ENCODE measurements at places on chromosomes 3 and 15.

DNA sequence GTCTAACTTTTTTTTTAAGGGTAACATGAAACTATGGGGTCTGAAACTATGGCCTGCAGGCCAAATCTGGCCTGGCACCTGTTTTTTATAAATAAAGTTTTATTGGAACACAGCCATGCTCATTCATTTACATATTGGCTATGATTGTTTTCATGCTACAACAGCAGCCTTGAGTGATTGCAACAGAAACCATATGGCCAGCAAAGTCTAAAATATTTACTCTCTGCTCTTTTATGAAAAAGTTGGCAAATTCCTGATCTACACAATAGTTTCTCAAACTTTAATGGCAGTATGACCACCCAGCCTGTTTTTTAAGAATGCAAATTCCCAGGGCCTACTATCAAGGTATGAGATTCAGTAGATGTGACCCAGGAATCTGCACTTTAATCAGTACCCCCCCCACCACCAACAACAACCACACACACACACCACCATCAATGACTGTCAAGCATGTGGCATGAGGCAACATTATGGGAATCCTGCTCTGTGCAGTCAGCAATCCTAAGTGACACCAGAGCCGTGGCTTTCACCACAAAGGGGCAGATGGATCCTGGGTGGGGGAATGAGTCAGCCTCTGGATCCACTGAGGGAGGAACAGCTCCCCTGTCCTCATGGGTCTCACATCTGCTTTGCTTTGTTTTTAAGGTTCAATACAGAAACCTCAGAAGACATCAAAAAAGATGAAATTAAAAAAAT, 142.8 kb downstream of the NTRK3 start:
- DNase-seq: no peak

DNA sequence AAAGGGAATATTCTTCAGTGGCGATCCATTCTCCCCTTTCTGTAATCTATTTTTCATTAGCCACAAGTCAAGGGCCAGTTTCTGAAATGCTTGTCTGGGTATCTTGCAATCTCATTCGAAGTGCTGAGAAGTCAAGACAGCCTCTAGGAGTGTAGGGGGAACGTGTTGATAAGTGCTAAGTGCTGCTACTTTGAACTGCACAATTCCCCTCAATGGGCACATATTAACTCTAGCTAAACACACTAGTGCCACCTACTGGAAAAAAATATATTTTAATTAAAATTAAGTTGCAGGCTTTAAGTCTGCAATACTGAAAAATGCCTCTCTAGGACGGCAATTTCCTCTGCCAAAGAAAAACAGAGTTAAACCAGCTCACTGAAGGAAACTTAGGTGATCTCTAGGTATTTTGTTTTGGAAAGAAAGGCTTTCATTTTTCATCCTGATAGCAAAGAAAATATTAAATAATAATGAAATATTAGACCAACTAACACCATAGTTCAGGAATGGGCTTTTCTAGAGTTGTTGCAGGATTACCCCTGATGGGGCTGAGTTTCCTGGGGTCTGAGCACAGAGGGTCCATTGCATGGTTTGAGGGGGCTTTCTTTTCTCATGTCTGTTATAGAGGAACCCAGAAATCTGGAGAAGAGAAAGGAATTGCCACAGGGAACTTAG, 181.9 kb upstream of the KBTBD8 start:
- DNase-seq: peak; percentile 62

GRCh38 chr3:126083913-126084767, at the start of gene SLC41A3:
Gene SLC41A3, minus strand, starts transcription at chr3:126084124. Its CDS starts 15,905 bp downstream, at chr3:126068219.
- peak; percentile 90 for DNase-seq

DNA sequence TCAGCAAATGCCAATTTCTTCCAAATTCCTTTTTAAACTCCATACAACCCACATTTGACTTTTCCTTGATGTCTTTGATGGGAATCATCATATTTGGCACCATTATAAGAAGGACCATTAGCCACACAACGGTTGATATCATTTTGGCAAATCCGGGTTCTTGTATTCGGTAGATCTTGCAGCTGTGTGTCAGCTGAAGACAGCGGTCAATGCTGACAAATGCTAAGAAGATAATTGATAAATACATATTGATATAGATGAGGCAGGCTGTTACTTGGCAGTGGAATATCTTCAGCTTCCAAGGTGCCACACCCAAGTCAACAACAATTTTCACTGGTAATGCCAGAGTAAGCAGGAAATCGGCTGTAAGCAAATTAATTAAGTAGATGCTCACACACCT, 4.2 kb downstream of the GPR171 start:
- DNase-seq: no peak

DNA sequence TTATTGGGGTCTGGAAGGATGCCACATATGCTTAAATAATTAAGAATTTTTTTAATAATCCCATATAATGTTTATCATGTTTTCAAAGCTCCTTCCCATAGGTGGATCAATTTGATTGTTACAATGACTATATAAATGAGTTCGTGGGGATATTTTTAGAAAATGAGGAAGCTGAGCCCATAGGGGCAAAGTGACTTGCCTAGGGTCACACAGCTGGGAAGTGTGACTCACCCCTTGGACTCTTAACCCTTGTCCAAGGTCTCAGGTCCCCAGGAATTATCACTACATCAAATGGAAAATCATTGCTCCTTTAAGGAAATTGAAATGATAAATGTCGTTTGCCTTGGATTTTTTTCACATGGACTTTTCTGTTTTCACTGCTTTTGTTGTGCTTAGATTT, 161.2 kb upstream of the RGMA start:
- DNase-seq: no peak

DNA sequence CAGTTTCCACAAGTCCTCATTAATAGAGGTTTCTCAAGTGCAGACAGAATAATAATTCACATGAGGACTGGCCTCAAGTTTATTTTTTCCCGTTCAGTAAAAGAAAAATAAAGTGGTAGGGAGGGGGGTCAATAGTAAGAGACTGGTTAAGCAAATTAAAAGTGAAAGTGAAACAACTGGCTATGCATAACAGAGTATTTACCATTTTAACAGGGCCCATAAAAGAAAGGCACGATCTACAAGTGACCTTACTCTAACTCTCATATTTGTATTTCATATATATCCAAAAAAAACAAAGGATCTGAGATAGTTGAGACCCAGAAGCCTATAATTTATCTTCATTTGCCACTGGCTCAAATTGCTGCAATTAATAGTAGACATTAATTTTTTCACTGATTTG, 686.3 kb downstream of the NTRK3 start:
- no peak for DNase-seq

DNA sequence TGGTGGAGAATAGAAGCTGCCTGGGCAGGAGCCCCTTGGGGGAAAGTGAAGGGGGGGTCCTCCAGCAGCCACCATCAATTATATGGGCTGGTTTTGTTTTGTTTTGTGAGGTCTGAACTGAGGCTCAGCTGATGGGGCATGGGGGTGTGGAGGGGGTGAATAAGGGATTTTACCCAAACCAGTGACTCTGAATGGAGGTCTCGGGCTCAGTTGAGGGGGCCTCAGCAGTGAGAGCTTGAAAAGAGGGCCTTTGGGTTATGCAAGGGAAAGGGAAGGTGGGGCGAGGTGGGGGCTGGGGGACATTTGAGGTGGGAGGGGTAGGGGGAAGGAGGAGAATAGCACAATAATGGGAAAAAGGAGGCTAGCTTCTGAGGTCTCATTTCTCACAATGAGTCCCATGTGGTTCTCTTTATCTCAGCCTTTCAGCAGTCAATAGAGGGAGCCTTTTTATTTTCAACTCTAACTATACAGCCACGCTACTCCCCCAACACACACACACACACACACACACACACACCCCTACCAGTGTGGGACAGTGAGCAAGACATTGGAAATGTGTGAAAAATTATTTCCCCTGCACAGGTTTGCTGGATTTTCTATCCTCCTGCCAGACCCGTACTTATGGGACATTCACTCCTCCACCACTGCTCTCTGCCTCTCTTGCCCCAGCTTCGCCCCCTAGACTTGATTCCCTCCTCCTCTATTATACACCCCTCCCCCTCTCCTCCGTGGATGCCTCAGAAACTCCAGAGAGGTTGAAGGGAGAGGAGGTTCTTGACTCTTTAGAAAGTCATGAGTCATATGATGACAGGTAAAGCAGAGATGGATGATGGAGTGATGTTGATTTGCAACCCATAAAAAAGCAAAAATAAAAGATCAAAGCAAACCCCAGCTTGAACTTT, 96.0 kb downstream of the GTPBP8 start:
- DNase-seq: no peak

- no peak for DNase-seq
These were observed 13.4 kb downstream of the RTP1 start for GRCh38 chr3:187210545-187211327.

GRCh38 chr15:75454471-75455378, 3.2 kb upstream of the SIN3A start:
- DNase-seq: peak; percentile 45

- no peak for DNase-seq
These were observed 231.2 kb downstream of the MBNL1 start for GRCh38 chr3:152499791-152500385.

DNA sequence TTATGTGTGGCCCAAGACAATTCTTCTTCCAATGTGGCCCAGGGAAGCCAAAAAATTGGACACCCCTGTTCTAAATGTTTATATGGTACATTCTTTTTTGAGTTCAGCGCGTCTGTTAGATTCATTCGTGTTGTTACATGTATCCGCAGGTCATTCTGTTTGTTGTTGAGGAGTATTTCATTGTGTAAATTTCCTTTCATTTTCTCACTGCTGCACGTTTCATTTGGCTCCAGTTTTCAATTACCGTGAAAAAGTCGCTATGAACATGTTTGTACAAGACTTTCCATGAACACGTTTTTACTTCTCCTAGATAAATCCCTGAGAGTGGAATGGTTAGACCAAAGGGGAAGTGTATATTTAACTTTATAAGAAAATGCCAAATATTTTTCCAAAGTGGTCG, 7.5 kb upstream of the OPA1 start:
- DNase-seq: peak; percentile 97

- no peak for DNase-seq
These were observed 78.7 kb upstream of the COL6A5 start for GRCh38 chr3:130266817-130267216.

GRCh38 chr3:197456261-197457091, 99.3 kb downstream of the BDH1 start:
- DNase-seq: no peak

- peak; percentile 26 for DNase-seq
These were observed 59.8 kb upstream of the KLHL25 start for GRCh38 chr15:85854345-85855097.

DNA sequence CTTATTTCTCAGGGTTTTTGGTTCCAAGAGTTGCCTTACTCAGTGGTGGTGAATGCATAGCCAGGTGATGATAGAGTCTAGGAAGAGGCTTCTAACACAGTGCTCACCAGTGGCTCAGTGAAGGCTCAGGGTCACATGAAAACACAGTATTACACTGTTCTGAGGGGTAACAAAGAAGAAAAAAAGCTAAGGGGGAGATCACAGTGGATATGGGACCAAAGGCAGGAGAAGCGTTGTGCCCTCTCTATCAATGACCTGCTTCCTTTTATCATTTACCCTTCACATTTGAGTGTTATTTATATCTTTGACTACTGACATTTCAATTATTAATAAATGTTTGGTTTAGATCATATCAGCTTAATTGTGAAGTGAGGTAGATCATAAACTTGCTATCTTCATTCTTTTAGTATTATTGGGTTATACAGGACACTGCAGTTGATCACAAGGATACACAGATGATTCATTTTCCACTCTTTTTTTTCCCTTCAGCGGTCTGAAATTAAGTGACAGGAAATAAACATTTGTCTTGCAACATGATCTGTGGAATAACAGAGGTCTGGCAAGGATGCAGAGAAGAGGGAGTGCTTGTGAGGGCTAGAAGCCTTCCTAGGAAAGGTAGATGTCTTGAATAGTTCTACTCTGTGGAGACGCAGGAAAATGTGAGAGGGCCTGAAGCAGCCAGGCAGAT, 171.7 kb downstream of the C3orf38 start:
- no peak for DNase-seq

DNA sequence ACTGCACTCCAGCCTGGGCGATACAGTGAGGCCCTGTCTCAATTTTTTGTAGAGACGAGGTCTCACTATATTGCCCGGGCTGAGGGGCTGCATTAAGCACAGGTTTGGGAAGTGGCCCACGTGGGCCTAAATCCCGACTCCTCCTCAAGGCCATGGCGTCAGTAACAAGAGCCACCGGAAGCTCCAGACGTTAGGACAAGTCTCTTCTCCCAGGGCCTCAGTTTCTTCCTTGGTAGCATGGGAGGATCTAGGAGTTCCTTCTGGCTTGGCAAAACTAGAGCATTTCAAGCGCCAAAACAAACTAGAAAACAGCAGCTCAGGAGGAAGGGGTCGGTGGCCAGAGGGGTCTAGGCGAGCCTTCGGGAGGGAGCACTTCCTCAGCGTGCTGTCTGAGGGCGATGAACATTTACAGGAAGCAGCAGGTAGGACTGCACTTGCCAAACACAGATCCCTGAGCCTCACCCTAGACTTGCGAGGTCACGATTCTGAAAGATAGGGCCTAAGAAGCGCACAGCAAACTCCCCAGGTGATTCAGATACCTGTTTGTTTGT, 536 bp downstream of the SNAPC5 start:
- peak; percentile 48 for DNase-seq

GRCh38 chr3:99639579-99639978, 1.2 kb downstream of the COL8A1 start:
- no peak for DNase-seq

DNA sequence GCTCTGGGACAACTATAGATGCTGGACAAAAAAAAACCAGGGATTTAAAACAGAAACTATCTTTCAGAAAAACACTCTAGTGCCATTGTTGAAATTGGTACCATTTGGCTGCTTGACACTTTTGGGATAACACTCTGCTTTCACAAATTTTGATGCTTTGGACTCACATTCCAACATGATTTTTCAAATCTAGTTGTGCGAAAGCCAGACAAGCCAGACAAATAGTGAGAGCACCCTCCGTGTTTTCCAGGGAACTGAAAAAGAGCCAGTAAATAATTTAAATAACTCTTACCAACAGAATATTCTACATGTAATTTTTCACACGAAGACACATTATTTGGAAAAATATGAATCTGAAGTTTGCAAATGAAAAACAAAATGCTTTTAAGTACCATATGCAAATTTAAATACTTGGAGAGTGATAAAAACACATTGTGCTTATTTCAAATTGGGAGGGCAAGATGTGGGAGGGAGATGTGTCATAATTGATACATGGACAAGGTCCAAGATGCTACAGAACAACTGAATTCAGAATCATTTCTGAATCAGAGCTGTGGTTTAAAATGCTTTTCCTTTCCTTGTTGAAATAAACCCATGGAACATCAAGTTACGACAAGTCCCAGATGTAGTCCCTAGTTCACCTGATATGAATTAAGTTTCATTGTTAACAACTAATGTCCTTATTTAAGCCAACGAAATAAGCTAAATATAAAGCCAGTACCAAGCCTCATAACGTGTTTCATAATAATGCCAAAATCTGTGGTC, 144.2 kb upstream of the SOX2 start:
- DNase-seq: peak; percentile 19

GRCh38 chr15:29437888-29438702, 168.5 kb upstream of the NSMCE3 start:
- DNase-seq: no peak

GRCh38 chr3:111653766-111654165, 58.6 kb upstream of the ZBED2 start:
- no peak for DNase-seq

DNA sequence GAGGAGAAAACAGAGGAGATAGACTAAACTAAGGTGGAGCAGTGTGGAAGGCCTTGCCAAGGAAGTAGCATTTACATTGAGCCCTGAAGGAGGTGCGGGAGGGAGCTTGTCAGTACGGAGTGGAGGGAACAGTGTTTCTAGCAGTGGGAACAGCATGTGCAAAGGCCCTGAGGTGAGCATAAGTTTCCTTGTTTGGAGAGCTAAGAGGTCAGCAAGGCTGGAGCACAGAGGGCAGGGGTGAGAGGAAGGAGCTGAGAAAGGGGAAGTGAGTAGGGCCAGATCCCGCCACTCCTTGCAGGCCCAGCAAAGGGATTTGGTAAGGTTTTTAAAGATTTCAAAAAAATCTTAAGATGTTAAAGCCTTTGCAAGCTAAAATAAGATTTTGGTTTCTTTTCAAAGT, 70.1 kb downstream of the HMCES start:
- no peak for DNase-seq
